Peyer's patch (tissue), 4 donors: ENCODE measurements at places on chromosomes 3 and 15. TPM values are rescaled to one million over a fixed set of nuclear protein-coding genes. Genes with fewer than 3 reads are reported as not detected.
A peak's percentile ranks its signal among the peaks of the same experiment; 100 is the strongest.

DNA sequence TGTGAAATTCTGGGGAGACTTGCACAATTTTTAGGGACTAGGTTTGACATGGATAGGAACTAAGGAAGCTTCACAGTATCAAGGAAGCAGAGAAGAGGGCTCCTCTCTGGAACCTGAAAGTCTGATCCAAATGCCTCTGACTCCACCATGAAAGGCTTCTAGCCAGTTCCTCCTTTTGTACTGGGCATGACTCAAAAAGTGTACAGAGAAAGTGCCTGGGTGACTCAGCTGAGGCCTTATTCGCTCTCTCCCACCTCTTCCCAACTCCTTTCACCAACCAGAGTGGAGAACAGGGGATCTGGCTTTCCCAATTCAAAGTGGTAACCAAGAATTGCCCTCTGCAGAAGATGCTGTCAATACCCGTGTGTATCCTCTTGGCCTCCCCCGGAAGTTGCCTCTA, 342.9 kb upstream of the PROK2 start:
- no peak for DNase-seq

GRCh38 chr3:30368978-30369377, 237.4 kb upstream of the TGFBR2 start:
- DNase-seq = no peak

DNA sequence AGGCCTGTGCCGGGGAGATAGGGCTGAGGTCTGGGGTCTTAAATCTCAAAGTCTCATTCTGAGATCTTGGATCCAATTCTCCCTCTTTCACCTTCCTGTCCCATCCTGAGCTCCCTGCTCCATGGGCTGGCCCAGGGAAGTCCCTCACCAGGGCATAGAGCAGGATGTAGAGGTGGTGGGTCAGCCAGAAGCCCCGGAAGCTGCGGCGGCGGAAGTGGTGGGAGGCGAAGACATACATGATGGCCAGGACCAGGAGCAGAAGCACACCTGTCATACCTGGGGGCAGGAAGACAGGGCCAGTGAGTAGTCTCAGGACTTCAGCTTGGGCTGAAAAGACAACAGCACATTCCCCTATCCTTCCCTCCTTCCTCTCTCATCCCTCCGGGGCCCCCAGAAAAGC, 16.5 kb downstream of the DUOX2 start:
- no peak for DNase-seq

DNA sequence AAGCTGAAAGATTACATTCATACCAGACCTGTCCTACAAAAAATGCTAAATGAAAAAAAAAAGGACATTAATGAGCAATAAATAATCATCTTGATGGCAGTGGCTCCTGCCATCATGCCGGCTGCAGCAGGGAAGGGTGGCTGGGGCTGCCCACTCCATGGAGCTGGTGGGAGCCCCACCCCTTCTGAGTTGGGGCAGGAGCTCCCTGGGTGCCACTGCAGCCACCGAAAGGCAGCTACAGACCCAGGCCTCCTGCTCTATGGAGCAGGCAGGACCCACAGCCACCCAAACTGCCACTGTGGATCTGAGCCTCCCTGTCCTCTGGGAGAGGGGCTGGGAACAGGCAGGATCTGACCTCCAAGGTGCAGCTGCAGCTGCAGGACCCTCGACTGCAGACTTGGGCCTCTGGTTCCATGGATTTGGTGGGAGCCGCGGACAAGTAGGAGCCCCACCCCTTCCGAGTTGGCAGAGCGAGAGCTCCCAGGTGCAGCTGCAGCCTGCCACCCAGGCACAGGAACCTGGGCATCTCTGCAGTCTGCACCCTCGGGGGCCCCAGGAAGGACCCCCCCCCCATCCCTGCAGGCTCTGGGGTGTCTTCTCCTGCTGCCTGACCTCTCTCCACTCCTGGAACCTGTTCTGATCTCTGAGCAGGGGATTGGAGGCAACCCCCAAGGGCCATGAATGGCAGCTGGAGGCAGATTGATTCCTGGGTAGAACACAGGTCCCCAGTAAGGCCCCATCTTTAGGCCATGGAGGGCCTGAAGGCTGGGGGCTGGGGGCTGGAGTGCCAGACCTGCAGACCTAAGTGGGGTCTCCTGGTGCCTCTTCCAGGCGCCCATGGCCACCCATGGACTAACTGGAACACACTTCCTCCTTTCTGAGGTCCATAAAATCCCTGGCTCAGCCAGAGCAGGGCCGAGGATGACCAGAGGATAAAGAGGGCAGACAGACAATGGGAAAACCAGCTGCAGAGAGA, 70.4 kb upstream of the TTC14 start:
- DNase-seq = no peak

GRCh38 chr15:41501931-41502794, 8.5 kb downstream of the ITPKA start:
- DNase-seq = no peak

DNA sequence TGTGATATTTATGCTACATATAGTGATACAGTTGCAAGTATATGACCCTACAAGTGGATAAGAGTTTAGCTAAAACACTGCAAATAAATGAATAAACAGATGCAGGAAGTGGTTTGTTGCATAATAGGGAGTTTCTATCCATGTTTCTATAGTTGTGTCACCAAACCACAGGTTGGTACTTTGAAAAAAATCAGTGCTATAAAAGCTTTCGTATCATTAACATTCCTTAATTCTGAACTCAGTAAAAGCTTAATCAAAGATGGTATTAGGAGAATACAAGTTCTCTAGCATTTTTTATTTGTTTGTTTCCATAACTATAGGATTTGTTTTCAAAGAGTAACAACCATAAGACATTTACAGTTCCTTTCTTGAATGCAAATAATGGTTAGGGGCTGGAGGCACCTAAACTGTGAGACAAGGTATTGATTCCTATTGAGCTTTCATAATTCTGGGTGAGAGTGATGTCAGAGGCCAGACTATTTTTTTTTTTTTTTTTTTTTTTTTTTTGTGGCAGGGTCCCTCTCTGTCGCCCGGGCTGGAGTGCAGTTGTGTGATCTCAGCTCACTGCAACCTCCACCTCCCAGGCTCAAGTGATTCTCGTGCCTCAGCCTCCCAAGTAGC, 29.6 kb downstream of the CPOX start:
- DNase-seq = no peak

DNA sequence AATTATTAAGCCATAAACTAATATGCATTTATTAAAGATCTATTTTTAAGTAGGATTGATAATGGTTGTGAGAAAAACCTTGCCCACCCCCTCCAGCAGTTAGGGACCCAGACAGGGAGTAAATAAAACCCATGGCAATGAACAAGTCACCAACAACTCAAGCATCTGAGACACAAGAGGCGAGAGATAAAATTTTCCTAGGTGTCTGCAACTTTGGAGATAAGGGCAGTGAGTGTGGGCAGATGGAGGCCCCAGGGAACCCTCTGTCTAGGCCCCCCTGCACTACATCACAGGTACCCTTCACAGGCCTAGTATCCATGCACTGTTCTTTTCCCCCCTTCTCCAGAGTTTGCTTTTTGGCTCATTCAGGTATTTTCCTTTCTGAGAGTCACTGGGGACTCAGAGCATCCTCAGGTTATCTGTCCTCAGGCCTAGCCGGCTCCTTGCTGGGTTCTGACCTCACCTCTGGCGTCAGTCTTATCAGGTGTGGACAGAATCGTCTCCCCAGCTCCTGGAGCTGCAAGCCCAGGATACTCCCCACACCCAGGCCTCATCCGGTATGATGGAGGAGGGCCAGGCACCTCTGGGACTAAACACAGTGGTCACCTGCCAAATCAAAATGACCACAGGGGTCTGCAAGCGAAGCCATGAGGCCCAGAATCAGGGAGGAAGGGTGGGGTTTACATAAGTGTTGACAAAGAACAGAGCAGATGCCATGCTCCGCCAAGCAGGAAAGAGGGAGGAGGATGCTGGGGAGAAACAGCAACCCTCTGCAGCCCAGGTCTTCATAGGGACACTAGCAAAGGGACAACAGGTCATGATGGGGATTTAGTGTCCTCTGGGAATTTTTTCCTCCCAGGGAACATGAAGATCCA, 50.4 kb downstream of the CCNL1 start:
- no peak for DNase-seq

- peak; percentile 54 for DNase-seq
These were observed 24.1 kb upstream of the OR5K4 start for GRCh38 chr3:98329392-98330124.

GRCh38 chr3:56207922-56208321, 260.3 kb downstream of the ERC2 start:
- DNase-seq = no peak

GRCh38 chr3:141686466-141687291, 51.4 kb upstream of the RNF7 start:
- DNase-seq = no peak

DNA sequence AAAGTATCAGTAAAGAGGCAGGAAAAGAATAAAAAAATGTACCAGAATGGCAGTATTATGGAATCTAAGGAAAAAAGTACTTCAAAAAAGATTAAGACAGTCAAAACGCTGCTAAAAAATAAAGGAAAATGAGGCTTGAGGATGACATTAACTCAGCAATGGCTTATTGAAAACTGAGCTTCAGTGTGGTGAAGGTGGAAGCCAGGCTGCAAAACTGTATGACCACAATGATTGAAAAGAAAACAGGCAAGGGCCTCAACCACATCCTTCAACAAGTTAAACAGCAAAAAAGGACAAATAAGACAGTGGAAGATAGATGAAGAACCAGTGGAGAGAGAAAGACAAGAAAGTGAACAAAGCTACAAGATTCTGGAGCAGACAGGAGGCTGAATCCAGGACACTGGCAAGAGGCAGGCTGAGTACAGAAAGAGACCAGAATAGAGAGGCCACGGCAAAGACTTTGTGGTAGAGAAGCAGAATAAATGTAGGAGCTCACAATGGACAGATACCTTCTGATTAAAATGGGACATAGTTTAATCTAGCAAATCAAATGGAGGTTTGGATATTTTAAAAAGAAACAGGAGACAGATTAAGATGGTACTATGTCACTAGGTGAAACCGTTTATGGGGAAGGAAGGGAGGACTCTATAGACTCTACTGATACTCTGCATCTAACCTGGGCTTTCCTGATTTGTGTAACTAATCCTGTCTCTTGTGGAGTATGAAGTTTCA, 86.1 kb downstream of the TJP1 start:
- no peak for DNase-seq

GRCh38 chr3:54818942-54819341, 108.9 kb downstream of the LRTM1 start:
- no peak for DNase-seq

- DNase-seq = no peak
These were observed 97.8 kb upstream of the TBL1XR1 start for GRCh38 chr3:177295116-177295515.

DNA sequence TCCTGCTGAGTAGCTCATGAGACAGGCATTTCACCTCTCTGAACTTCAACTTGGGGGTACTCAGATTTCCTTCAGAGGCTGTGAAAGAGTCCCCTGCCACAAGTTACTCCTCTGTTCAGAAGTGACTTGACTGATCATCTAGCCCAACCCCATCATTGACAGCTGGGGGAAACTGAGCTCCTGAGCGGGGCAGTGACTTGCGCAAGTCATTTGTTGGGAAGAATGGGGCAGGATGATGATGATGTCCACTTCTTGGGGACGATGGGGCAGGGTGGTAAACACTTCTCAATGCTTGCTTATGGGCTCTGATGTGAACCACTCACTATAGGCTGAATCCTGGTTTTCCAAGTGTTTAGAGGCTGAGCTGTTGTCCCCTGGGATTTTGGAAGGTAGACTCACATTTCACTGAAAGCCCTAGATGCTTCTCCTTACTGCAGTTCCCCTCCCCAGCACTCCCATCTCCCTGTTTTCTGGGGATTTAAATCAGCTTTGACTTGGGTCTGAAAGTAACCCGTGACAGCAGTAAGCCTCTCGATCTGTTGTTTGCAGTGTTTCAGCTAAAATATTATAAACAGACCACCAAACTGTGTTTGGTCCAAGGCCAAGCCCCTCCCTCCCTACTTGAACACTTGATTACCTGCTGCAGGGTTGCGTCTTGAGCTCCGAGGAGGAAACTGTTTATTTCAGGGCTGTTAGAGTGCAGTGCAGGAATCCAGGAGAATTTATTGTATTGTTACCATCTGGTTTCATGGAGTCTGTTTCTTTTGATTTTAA, 25.1 kb downstream of the SMAD3 start:
- DNase-seq = no peak

DNA sequence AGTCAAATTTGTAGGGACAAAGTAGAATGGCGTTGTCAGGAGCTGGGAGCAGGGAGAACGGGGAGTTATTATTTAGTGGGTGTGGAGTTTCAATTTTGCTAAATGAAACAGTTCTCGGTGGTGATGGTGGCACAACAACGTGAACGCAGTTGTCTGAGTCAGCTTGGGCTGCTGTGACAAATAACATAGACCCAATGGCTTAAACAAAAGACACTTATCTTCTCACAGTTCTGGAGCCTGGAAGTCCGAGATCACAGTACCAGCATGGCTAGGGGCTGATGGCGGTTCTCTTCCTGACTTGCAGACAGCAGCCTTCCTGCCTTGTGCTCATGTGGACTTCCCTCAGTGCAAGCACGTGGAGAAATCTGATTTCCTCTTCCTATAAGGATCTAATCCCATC, 90.2 kb downstream of the CHSY1 start:
- no peak for DNase-seq

- no peak for DNase-seq
These were observed 39.0 kb downstream of the GABPB1 start for GRCh38 chr15:50315814-50316630.

GRCh38 chr3:117488983-117489382, 779.4 kb downstream of the TUSC7 start:
- no peak for DNase-seq

GRCh38 chr15:87682527-87682926, 574.0 kb downstream of the NTRK3 start:
- no peak for DNase-seq

DNA sequence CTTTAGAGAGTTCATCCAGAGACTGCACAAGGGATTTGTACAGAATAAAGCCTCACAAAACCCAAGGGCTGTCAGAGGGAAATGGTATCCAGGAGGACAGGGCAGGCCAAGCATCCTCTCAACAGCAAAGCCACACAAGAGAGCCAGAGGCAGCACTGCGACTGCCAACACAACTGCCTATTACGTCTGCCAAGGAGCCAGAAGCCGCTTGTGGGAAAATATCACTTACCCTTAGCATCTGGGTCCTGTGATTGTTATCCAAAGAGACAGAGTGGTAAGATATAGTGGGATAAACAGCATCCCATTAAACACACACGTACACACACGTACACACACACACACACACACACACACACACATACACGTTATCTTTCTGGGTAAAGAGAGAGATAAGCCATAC, 618.3 kb upstream of the AGTR1 start:
- no peak for DNase-seq

The VIPR1 gene
- total RNA-seq = 320 TPM

The ZNF621 gene
- total RNA-seq = 50.3 TPM

The SYNPR gene
- not detected for total RNA-seq

The USP8 gene
- total RNA-seq = 52.1 TPM

The ABHD2 gene
- total RNA-seq = 75.9 TPM

The ENTPD3 gene
- total RNA-seq = 1.2 TPM

The ZKSCAN7 gene
- 3.2 TPM for total RNA-seq

The WDR72 gene
- not detected for total RNA-seq

The PPARG gene
- total RNA-seq = 26.4 TPM

The SPG21 gene
- total RNA-seq = 85.0 TPM

The GOLGA8S gene
- not detected for total RNA-seq

The CHRNA5 gene
- total RNA-seq = 0.53 TPM

The PLSCR5 gene
- not detected for total RNA-seq

The CACNA1D gene
- 194 TPM for total RNA-seq

The RHCG gene
- not detected for total RNA-seq
